AG08395 (cell line): ENCODE measurements at places on chromosomes 5 and 9.
A peak's percentile ranks its signal among the peaks of the same experiment; 100 is the strongest.

GRCh38 chr9:134371731-134372130 is 45.5 kb downstream of the RXRA start:
- no peak for DNase-seq

DNA sequence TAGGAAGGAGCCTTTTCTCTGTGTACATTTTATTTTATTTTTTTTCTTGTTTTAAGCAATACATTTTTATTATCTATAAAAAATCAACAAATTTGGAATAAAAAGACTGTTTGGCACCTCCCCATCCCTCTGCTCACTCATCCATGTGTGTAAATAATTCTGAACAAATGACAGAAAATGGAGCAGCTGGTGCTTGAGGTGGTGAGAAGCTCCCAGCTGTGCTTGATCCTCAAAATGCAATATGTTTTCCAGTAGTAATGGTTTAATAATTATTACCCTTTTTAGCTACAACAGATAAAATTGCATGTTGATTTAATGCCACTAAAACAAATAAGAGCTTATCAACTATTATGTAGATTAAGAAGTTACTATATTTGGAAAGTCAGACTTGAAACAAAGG is 132.5 kb downstream of the CDH18 start:
- DNase-seq = no peak

- no peak for DNase-seq
These were observed 123.3 kb upstream of the MVB12B start for GRCh38 chr9:126203313-126203712.

- DNase-seq = peak; percentile 85
These were observed 6.9 kb upstream of the ZBTB5 start for GRCh38 chr9:37471942-37472684.

- no peak for DNase-seq
These were observed 138.5 kb upstream of the TYRP1 start for GRCh38 chr9:12554636-12555035.

DNA sequence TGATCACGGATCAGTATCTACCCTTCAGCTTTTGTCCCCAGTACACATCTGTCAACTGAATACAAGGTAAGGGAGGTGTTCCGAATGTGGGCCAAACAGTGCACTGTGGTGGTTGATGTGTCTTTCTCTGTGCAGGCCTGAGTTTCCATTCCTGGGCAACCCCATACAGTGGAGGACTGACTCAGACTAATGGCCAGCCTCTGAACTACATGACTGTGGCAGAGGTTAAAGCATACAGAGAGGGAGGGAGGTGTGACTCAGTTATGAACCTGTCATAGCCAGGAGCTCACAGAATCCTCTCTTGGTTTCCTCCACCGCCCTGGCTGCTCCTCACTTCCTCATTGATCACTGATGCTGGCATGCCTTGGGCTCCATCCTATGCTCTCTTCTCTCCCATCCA is 136.4 kb upstream of the TAS2R1 start:
- peak; percentile 53 for DNase-seq

DNA sequence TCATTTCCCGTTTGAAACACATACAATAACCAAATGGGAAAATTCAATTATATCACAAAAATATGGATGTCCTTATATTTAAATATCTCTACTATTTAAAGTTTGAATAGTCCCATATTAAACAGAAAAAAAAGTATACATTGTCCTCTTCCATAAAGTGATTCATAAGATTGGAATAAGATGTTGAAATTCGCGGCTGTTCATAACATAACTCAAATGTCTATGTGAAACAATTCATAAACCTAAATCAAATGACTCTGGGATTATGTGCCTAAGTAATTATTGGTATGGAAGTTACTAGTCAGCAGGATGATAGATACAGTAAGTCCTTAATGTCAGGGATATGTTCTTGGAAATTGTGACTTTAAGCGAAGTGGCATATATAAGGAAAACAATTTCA is 3.9 kb upstream of the EFNA5 start:
- no peak for DNase-seq

DNA sequence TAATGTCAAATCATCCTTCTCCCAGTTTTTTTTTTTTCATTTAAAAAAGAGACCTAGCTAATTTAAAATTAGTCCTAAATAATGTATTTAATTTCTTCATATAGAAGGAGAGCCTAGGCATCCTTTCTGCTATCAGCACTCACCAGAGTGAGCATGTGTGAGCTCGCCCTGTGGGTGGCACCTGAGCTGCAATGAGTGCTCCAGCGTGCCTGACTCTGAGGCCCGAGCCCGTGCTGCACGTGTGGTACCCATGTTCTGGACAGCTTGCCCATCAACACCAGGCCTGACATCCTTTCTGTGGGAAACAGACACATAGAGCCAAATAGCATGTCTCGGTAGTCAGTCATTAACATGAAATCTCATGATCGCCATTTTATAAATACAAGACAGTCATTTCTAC is 381.4 kb downstream of the DTWD2 start:
- no peak for DNase-seq

DNA sequence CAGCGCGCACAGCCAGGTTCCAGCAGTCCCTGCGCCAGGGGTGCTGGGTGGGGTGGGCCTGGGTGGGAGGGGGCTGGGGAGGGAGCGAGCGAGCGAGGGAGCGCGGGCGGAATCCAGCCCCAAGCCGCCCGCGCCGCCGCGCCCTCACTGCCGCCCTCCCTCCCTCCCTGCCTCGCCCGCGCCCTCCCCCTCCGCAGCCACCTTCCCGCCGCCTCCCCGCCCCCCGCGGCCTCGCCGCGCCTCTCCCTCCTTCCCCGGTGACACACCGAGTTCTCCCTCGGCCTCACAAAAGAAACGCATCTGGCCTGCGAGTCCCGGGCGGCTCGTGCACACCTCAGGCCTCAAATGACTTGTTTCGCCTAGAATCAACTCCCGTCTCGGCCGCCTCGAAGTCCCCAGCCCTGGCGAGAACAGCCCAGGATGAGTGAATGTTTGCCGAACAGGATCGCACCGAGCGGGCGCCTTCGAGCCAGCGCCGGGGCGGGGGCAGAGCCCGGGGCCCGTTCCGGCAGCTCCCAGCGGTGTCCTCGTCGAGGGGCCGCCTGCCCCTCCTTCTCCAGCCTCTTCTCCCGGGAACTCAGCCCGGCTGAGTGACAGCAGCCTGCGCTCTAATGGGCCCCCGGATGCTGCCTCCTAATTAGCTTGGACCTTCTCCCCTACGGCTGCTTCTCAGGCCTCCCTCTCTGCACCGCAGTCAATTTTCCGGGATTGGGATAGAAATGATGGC is 371 bp upstream of the PITX1 start:
- peak; percentile 44 for DNase-seq

DNA sequence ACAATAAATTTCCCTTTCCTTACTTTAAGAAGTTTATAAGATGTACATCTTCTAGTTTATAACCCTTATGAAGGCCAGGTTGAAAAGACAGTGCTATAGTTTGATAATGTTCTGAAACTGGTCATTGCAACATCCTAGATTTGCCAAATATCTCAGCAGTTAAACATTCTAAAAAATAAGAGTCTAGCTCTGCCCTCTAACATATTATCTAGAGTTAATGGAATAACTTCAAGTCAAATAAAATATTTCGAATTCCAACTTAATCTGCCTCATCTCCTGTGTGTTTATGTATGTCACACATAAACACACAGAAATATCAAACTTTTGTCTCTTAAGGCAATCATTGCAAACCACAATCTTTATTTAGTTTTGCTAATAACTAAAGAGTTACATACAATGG is 796.6 kb downstream of the TLE1 start:
- DNase-seq = no peak

DNA sequence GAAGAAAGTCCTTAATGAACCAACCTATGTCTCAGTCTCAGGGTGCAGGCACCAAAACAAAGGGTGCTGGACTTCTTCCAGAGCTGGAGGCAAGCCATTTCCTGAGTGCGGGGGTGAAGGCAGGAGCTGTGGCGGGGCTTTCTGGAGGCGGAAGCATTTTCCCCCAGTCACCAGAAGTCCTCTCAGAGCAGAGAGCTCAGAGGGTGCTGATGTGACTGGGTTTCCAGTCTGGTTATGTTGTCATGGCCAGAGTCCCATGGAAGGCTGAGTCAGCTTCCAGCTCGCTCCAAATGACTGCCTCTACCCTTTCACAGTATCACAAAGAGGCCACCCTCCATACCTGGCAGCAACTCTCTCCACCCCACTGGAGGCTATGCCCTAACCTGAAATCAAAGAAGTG is 86.0 kb downstream of the TRPC7 start:
- DNase-seq = no peak

DNA sequence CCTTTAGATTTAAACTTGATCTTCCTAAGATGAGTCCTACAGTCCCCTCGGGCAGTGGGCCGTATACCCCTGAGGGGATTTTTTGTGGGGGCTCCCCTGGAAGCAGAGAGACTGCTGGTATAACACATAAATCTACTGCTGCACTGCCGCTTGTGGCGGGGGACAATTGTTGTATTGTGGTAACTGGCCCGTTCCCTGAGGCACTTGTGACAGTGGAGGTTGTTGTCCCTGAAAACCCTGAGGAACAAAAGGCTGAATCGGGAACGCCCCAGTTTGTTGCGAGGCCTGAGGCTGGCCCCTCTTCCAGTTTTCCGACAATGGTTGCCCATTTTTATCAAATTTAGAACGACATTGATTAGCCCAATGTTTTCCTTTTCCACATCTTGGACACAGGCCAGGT is 4.7 kb upstream of the TMEM141 start:
- DNase-seq = no peak

DNA sequence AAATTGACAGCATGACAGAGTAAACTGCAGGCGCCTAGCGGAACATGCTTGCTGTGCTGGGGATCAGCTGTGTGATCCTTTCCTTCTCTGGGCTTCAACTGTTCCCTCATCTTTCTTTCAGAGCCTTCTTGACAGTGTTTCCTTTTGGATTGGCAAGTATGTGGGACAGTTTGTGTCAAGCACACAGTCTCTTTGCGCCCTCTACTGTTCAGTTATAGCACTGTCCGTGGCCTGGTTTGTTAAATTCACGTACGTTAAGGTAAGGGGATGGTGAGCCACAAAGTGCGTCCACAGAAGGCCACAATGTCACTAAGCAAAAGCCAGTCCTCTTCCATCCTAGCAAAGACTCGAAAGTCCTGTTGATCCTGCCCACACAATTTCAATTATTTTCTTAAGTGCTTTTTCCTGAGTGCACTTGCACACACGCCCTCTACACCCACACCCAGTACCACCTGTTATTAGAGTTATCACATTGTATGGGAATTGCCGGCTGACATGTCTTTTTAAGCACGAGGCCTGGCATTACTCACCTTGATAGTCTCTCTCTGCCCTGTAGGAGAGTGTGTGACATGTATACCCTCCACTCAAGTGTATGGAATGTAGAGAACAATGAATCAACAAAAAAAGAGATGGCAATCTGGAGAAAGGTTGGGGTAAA is 22.5 kb upstream of the PTPN3 start:
- peak; percentile 76 for DNase-seq

- DNase-seq = peak; percentile 10
These were observed 477.0 kb upstream of the RGMB start for GRCh38 chr5:98296426-98296825.

DNA sequence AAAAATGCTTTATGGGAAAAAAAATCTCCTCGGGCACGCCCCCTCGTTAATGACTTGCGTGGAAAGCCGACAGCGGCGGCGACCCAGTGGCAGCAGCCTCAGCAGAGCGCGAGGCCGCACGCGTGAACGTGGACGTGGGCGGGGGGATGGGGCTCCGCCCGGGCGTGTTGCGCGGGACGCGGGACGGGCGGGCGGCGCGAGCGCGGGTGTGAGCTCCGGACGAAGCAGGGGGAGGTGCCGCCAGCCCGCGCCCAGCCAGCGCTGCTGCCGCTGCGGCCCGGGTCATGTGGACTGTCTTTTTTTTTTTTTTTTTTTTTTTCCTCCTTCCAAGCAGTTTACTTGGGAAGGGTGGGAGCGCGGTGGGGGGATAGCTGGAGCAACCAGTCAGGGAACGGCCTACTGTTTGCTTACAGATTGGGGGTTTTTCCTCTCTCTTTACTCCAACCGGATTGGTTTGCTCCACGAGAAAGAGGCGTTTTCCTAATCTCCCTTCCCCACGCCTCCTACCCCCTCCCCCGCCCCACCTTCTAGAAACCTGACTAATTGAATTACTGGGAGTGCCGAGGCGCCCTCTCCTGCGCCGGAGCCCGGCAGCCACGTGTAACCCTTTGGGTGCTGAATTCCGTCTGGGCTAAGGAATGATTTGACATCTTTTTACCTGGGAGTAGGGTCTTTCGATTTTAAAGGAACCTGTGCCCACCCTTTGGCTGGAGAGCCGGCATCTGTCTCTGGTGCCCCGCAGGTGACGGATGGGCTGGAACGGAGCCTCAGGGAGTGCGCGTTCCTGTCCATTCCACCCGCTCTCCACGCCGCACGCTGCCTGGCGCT is 1.7 kb upstream of the EFNA5 start:
- DNase-seq = peak; percentile 62

DNA sequence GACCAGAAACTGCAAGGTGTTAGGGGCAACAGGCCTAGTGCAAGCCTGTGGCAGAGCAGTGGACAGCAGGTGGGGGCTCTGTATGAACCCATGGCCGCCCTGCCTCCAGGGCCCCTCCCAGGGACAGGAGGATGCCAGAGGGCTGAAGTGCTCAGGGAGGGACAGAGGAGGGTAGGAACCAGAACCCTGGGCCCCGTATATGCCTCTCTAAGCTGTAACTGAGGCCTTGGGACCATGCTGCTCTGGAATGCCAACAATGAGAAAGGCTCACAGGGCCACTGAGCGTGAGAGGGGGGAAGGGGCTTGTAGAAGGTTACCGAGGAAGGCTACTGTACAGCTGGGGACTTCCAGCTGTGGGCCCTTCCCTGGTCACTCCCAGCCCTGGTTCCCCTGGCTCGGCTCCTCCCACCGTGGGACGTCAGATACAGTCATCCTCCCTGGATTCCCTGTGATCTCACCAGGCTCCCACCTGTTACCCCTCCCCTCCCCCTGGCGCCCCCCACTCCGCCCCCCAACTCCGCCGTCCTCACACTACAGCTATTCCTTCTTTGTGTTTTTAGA is 21.1 kb downstream of the AQP7 start:
- no peak for DNase-seq

GRCh38 chr5:36602704-36603321 is 3.6 kb upstream of the SLC1A3 start:
- no peak for DNase-seq

GRCh38 chr5:76615759-76616158 is 7.4 kb downstream of the F2RL2 start:
- no peak for DNase-seq

DNA sequence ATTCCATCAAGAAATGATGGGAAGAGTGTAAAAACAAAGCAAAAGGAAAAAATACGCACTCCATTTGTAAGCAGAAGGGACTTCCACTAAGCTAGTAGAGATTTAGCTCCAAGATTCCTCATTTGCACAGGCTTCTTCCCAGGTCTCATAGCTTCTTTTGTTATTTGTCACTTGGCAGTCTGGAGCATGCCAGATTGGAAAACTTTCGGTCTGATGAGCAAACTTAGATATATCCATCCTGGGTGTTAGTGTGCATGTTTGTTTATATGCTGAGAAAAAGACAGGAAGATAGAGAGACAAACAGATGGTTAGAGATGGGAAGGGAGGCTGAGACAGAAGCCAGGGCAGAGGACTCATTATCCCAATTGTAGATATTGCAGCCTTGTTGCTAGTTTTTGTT is 1644.5 kb upstream of the NUDT12 start:
- DNase-seq = no peak
